ENCODE measurements at places on chromosomes 12 and 14. TPM values are rescaled to one million over a fixed set of nuclear protein-coding genes. Genes with fewer than 3 reads are reported as not detected.

DNA sequence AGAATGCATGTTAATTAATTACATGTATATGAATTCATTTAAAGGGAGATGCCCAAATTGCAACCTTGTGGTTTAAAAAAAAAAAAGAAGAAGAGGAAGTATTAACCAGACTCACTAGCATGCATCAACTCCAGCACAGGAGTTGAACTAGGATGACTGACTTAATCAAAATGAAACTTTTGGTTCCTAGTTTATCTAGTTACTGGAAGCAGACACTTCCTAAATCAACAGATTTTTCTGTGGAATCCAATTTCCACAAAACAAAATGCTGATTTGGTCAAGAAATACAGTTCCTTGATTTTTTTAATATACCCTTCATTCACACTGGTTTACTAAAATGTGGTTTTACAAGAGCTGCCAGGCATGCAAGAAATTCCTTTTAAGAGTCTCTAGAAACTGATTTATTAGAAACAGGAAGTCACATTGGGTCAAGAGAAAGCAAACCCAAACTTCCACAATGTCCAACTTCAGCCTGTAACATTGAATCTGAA lies 41.6 kb downstream of the ITPR2 start:
- H3K36me3 ChIP-seq: no peaks in the 10 kb centered on the region
- H3K4me1 ChIP-seq: peaks cover 4% of the 10 kb centered on the region
- no peak overlapping the region for H3K27ac ChIP-seq
- H3K27me3 ChIP-seq: no peaks in the 10 kb centered on the region
- H3K4me3 ChIP-seq: no peak overlapping the region

DNA sequence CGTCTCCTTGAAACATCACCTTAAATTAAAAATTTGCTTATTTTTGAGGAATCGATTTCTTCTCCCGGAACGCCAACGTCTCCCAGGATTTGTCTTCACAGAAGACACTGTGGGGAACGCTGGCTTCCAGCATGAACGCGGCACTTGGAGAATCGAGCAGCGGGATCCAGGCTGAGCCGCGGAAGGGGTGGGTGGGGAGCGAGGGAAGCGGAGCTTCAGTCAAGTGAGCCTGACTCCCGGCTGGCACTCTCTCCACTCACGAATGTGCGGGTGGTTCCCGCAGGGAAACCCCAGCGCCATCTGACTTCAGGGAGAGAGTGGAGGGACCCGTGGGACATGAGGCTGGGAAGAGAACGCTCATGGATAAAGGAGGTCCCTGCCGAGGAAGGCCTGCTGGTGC lies 506.0 kb upstream of the TMEM132C start:
- H3K27me3 ChIP-seq: no peaks in the 10 kb centered on the region
- no peak for DNase-seq
- H3K4me1 ChIP-seq: no peaks in the 10 kb centered on the region
- no peaks in the 10 kb centered on the region for H3K36me3 ChIP-seq
- no peak overlapping the region for H3K4me3 ChIP-seq

The ZC3H14 gene
- total RNA-seq: 106 TPM

The CHMP4A gene
- 47.5 TPM for total RNA-seq

- peaks cover 36% of the 10 kb centered on the region for H3K36me3 ChIP-seq
- peak; percentile 91 for DNase-seq
- no peak overlapping the region for H3K4me3 ChIP-seq
- H3K27ac ChIP-seq: no peak overlapping the region
Observed at GRCh38 chr12:57803319-57803893, 15.1 kb downstream of the AVIL start.

GRCh38 chr12:27820564-27820963 lies 40.5 kb upstream of the MANSC4 start:
- no peaks in the 10 kb centered on the region for H3K4me1 ChIP-seq
- no peaks in the 10 kb centered on the region for H3K27me3 ChIP-seq
- H3K27ac ChIP-seq: no peak overlapping the region
- H3K4me3 ChIP-seq: no peak overlapping the region
- peak; percentile 21 for DNase-seq

DNA sequence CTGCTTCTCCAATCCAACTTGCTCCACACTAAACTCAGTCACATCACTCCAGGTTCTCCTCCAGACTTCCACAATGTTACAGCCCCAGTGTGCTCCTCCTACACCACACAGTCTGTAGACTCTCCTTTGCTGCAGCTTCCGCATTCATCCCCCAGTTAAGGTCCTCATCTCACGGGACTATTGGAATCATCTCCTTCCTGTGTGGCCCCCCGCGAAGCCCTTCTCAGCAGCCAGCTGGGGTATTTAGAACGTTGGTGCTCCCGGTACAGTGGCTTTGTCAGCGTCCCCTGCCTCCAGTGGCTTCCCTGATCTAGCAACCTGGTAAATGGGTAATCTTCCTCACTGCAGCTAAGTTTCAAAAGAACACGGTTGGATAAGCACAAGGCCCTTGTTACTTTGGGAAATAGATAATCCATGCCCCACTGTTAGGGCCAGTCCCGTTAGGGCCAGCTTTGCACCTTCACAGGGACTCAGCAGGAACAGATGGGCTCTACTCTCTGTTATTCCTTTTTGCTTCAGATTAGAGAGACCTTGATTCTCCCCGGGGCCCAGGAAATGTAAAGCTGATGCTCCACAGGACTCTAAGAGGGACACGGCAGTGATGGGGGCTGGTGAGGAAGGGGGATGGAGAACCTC lies 823 bp upstream of the TSPAN11 start:
- no peaks in the 10 kb centered on the region for H3K36me3 ChIP-seq
- H3K4me3 ChIP-seq: peak overlapping the region; percentile 73
- no peak overlapping the region for H3K27ac ChIP-seq
- H3K27me3 ChIP-seq: peaks cover 54% of the 10 kb centered on the region
- no peaks in the 10 kb centered on the region for H3K4me1 ChIP-seq

DNA sequence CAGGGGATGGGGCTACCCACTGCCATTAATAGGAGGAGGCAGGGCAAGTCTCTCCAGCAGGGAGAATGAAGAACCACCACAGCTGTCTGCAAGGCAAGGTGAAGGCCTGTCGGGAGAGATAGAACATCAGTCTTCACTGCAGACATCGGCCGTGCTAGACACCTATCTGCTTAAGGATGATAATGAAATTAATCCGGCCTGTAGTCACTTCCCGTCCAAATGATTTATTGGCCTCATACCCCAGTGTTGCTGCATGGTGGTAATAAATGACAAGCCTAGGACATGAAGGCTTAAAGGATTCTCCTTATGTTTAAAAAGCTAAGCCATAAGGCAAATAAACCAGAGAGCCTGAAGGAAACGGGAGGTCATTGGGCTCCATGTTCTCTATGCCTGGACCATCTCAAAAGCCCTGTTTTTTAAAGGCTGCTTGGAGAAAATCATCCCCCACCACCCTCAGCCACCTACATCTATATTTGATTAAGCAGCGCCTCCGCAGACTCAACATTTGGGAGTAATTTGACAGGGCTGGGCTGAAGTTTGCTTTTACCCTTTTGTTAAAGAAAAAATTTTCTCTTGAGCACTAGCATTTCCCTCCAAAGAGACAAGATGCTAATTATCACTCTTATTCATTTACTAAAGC lies 137.7 kb downstream of the PLXNC1 start:
- no peak overlapping the region for H3K27ac ChIP-seq
- H3K27me3 ChIP-seq: no peaks in the 10 kb centered on the region
- H3K4me3 ChIP-seq: no peak overlapping the region
- no peaks in the 10 kb centered on the region for H3K36me3 ChIP-seq
- no peak for DNase-seq
- H3K4me1 ChIP-seq: peaks cover 7% of the 10 kb centered on the region

DNA sequence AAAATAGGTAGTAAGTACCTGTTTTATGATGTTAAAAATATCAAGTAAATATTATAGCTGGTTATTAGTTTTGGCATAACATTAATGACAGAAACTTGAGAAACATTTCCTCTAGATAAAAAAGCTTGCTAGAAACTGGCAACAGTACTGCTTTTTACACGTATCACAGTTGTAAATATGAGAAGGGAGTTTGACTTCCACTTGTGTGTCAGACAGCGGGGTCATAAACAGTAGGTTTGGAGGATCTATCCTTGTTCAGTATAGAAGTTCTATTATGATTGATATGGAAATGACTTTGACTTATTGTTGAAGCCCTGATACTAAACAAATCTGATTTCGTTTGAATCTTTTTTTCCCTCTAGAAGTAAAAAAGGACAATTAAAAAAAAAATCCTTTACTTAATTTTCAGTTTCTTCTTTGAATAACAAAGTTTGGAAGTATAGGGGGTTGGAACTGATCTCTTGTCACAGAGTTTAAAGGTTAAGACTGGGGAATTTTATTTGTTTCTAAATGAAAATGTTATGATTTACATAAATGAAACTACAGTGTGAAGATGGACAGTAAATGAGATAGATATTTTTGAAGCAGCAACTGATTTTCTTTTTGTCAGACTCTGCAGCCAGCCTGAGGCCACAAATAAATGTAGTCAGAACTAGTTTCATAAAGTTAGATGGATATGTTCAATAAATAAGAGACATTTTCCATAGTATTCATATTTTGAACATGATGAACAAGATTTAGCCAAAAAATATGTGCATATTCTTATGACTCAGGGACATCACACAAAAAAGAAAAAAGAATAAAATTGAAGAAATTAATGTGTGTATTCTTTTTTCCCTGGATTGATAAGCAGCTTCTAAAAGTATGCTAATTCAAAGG lies 50.1 kb downstream of the WNK1 start:
- DNase-seq: no peak
- H3K27ac ChIP-seq: no peak overlapping the region
- H3K36me3 ChIP-seq: no peaks in the 10 kb centered on the region
- no peaks in the 10 kb centered on the region for H3K27me3 ChIP-seq
- H3K4me3 ChIP-seq: no peak overlapping the region
- H3K4me1 ChIP-seq: no peaks in the 10 kb centered on the region

DNA sequence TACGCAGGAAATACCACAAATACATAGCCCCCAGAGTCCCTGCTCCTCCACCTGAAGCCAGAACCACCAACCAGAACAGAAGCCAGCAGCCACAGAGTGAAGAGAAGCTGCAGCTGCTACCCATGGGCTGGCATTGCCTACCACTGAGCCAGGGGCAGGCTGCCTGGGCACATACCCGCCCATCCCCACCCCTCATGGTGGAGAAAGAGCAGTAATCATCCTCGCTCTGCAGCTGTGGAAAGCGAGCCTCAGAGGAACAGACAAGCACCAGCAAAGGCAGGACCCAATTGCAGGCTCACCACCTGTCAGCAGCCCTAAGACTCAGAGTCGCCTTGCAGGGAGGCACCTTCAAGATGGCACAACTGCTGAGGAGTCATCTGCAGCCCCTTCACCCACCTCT lies 11.2 kb upstream of the CD9 start:
- no peaks in the 10 kb centered on the region for H3K4me1 ChIP-seq
- no peaks in the 10 kb centered on the region for H3K36me3 ChIP-seq
- H3K27ac ChIP-seq: no peak overlapping the region
- DNase-seq: peak; percentile 50

The DHH gene
- total RNA-seq: 0.34 TPM

The PMCH gene
- total RNA-seq: not detected

- DNase-seq: peak; percentile 59
- no peaks in the 10 kb centered on the region for H3K27me3 ChIP-seq
- peak overlapping the region; percentile 66 for H3K27ac ChIP-seq
- H3K4me1 ChIP-seq: no peaks in the 10 kb centered on the region
Observed at GRCh38 chr12:49276304-49277290, 11.7 kb downstream of the TUBA1C start.

The SERPINA12 gene
- not detected for total RNA-seq

GRCh38 chr14:73719791-73720190 lies 5.6 kb upstream of the PNMA1 start:
- no peaks in the 10 kb centered on the region for H3K27me3 ChIP-seq
- no peak overlapping the region for H3K4me3 ChIP-seq
- peaks cover 66% of the 10 kb centered on the region for H3K36me3 ChIP-seq
- peaks cover 5% of the 10 kb centered on the region for H3K4me1 ChIP-seq

DNA sequence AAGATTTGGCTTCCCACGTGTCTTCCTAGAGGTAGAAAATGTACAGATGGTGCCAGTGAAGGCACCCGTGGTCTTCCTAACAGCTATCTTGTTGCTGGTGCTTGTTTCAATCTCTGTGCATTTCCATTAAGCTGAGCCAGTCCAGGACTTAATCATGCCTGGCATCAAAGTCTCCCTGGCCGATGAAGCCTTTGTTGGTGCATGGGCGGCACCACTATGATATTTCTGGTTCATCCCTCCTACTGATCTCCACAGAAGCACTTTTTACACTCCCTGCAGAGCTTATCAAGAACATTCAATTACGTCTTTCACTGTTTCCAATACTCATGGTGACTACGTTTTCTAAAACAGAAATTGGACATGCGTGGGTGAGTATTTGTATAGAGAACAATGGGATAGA lies 128.4 kb downstream of the TTC8 start:
- H3K36me3 ChIP-seq: no peaks in the 10 kb centered on the region
- H3K27ac ChIP-seq: no peak overlapping the region
- H3K4me1 ChIP-seq: peaks cover 3% of the 10 kb centered on the region
- no peaks in the 10 kb centered on the region for H3K27me3 ChIP-seq

DNA sequence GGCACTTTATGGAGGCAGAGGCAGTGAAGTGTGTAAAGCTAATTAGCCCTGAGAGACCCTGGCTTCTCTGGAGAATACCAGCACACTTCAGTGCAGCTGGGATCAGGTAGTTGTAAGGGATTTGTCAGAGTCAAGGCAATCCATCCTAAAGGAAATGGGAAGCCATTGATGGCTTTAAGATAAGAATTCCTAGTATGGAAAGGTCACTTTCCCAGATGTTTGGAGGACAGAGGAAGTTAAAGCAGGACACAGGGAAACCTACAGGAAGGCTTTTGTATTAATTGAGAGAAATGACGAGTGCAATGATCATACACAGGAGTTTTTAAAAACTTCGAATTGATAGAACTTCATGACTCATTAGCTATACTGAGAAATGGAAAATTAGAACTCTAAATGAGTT lies 254.4 kb downstream of the SLC16A7 start:
- H3K27ac ChIP-seq: no peak overlapping the region
- H3K27me3 ChIP-seq: no peaks in the 10 kb centered on the region
- H3K4me1 ChIP-seq: no peaks in the 10 kb centered on the region
- DNase-seq: no peak
- no peaks in the 10 kb centered on the region for H3K36me3 ChIP-seq

GRCh38 chr14:21748869-21749303 lies 75.3 kb upstream of the OR4E1 start:
- no peaks in the 10 kb centered on the region for H3K36me3 ChIP-seq
- no peaks in the 10 kb centered on the region for H3K4me1 ChIP-seq
- no peak overlapping the region for H3K27ac ChIP-seq
- peak; percentile 88 for DNase-seq

The ITGB7 gene
- 1.6 TPM for total RNA-seq

The MGST1 gene
- total RNA-seq: 203 TPM

The FGD4 gene
- 31.2 TPM for total RNA-seq

The CFAP251 gene
- total RNA-seq: 20.9 TPM

DNA sequence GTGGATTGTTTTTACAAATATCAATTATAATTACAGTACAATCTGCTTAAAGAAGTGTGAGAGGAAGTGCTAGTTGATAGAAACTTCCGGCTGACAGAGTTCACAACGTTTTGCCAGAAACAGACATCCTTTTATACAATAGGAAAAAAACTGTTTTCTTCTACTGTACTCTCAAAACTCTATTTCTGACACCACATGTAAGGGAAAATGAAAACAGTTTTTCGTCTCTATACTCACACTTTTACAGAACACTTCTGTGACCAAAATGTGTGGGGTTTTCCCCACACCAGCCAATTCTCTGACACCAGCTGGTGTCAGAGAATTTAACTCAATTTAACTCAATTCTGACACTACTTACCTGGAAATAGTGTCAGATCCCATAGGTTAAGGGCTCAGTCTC lies 24.2 kb upstream of the HIF1A start:
- H3K4me1 ChIP-seq: no peaks in the 10 kb centered on the region
- no peak overlapping the region for H3K4me3 ChIP-seq
- H3K36me3 ChIP-seq: no peaks in the 10 kb centered on the region
- no peaks in the 10 kb centered on the region for H3K27me3 ChIP-seq
- H3K27ac ChIP-seq: no peak overlapping the region
